Naive B cell (primary cell): ENCODE measurements at places on chromosomes 2 and 18. TPM values are rescaled to one million over a fixed set of nuclear protein-coding genes. Genes with fewer than 3 reads are reported as not detected.

GRCh38 chr2:235793163-235793752 lies 299.4 kb downstream of the AGAP1 start:
- no peak overlapping the region for H3K4me3 ChIP-seq
- H3K27me3 ChIP-seq, result peaks cover 33% of the 10 kb centered on the region
- no peak overlapping the region for H3K27ac ChIP-seq
- DNase-seq, result no peak
- H3K36me3 ChIP-seq, result no peaks in the 10 kb centered on the region
- no peaks in the 10 kb centered on the region for H3K4me1 ChIP-seq

DNA sequence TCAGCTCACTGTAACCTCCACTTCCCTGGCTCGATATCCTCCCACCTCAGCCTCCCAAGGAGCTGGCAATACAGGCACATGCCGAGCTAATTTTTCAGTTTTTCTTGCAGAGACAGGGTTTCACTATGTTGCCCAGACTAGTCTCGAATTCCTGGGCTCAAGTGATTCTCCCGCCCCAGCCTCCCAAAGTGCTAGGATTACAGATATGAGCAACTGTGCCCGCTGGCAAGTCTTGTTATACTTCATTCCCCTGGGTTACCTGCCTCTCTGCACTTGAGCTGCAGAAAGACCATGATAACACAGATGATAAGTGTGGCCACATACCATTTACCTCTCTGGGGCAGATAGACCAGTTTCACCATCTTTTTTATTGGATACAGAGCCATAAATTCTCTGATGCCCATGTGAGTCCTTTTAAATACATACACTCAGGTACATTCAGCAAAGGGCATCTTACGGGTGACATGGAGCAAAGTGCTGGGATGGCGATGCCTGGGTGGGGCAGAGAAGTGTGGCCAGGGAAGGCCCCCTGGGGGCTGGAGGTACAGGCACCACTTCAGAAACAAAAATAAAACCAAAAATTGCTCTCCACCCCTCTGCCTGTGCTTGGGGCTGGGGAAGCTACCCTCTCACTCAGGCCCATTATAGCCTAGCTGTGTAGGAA lies 20.4 kb downstream of the CCT7 start:
- peaks cover 3% of the 10 kb centered on the region for H3K4me1 ChIP-seq
- no peak overlapping the region for H3K27ac ChIP-seq
- peaks cover 21% of the 10 kb centered on the region for H3K36me3 ChIP-seq
- DNase-seq, result no peak

DNA sequence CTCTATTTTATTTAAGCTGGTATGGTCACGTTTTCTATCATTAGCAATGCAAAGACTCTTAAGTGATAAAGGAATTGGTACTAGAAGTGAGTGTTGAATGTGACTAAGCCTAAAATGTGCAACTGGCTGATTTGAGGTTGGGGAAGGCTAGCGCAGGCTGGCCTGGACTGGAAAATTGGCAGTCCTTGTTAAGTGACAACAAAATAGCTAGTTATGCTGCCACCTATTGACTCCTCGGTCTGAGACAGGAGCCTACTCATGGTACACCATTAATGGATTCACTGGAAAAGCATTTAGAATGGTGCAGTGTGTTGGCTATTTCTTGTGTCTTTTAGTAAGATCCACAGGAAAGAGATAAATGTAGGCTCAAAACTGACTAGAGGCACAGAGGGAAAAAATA lies 5.7 kb upstream of the WIPF1 start:
- H3K36me3 ChIP-seq, result no peaks in the 10 kb centered on the region
- no peaks in the 10 kb centered on the region for H3K27me3 ChIP-seq
- peak overlapping the region; percentile 78 for H3K27ac ChIP-seq
- H3K4me3 ChIP-seq, result no peak overlapping the region
- peaks cover 87% of the 10 kb centered on the region for H3K4me1 ChIP-seq

- no peak for DNase-seq
- no peak overlapping the region for H3K4me3 ChIP-seq
- no peak overlapping the region for H3K27ac ChIP-seq
- H3K4me1 ChIP-seq, result no peaks in the 10 kb centered on the region
Observed at GRCh38 chr2:15793078-15793913, 147.1 kb upstream of the MYCN start.

DNA sequence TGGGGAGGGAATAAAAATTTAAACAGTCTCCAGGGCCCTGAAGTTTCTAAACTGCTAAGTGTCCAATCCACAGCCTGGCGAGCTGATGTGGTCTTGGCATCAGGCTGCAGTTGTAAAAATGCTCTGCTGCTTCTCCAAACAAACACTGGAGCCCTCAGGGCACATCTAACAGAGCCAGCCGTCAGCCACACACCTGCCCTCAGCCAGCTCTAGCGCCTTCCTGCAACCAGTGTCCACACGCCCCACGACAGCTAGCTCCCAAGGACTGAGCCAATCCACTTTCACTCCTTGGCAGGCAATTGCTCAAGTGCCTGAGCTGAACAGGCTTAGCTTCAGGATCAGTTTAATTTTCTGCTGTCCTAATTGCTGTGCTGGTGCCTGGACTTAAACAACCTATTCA lies 446.4 kb upstream of the RAB12 start:
- DNase-seq, result no peak
- H3K4me3 ChIP-seq, result no peak overlapping the region
- no peaks in the 10 kb centered on the region for H3K4me1 ChIP-seq
- H3K27me3 ChIP-seq, result no peaks in the 10 kb centered on the region
- no peaks in the 10 kb centered on the region for H3K36me3 ChIP-seq
- no peak overlapping the region for H3K27ac ChIP-seq

DNA sequence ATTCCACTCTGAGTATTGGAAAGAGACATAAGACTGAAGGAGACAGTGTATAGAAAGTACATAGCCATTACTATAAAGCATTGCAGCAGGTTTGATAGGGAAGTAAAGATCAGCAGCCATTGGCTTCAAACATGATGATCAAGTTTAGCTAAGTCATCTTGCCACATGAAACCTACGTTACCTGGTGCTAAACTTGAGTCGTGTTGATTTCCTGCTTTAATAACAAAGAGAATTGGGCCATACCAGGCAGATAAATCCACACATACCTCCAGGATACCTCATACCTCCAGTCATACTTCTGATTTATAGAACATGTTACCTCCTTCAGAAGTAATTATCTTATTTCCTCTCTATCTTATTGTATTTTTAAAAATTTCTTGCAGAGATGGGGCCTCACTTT lies 10.3 kb upstream of the KYNU start:
- peak overlapping the region; percentile 87 for H3K27ac ChIP-seq
- H3K27me3 ChIP-seq, result no peaks in the 10 kb centered on the region
- peaks cover 30% of the 10 kb centered on the region for H3K4me1 ChIP-seq

DNA sequence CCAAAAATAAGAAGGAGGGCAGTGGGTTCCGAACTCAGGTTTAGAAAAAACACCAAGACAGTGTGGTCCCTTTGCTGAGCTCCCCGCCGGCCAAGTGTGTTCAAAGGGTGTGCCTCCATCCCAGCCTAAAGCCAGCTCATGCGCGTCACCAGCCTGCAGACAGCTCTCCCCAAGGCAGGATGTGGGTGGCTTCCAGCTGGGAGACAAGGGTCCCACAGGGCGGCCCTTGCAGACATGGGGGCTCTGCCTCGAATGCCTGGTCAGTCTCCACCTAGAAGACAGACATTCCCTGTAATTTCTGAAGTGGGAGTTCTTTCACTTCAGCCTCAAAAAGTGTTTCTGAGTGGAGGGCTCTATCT lies 135.8 kb upstream of the GPC1 start:
- no peaks in the 10 kb centered on the region for H3K36me3 ChIP-seq
- peaks cover 15% of the 10 kb centered on the region for H3K27me3 ChIP-seq
- no peak overlapping the region for H3K4me3 ChIP-seq
- DNase-seq, result no peak
- no peaks in the 10 kb centered on the region for H3K4me1 ChIP-seq
- no peak overlapping the region for H3K27ac ChIP-seq

The TMEM150A gene
- 11.8 TPM for polyA plus RNA-seq

The RAB6C gene
- polyA plus RNA-seq, result not detected

The ERICH2 gene
- not detected for polyA plus RNA-seq

The GNLY gene
- 9.2 TPM for polyA plus RNA-seq

GRCh38 chr18:69895066-69896047 lies 52.3 kb downstream of the CD226 start:
- no peak overlapping the region for H3K27ac ChIP-seq
- H3K4me1 ChIP-seq, result peaks cover 8% of the 10 kb centered on the region
- no peak for DNase-seq
- H3K27me3 ChIP-seq, result no peaks in the 10 kb centered on the region

DNA sequence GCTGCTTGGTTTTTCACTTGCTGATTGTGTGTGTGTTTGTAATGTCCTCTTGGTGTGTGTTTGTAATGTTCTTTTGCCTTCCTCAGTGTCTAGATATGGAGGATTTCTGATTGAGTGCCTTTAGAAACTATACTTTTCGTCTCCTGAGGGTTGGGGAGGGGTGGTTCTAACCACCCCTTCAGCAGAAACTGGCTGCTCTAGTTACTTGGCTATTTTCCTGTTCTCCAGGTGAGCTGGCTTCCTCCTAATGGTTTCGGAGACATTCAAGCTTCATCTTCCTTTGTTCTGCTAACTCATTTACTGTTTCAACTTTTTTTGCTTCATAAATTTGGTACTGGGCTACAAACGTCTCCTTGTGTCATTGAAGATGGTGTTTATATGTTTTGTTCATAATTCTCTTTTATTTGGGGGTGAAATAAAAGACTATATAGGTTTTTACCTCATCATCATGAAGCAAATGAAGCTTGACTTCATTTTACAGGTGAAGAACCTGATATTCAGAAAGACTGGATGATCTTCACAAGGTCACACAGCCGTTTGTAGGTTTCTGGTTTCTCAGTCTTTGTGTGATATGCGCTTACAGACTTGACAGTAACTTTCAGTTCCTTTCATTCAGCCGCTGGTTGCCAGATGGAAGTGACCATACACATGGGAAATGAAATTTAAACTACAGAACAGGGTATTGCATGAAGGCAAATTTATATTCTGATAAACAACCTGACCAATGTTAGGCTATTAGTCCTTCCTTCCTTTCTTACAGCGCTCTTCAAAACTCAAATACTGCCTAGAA lies 238.5 kb downstream of the GALR1 start:
- H3K4me3 ChIP-seq, result no peak overlapping the region
- no peak for DNase-seq
- peaks cover 30% of the 10 kb centered on the region for H3K27me3 ChIP-seq
- no peaks in the 10 kb centered on the region for H3K4me1 ChIP-seq

The PTPRN gene
- 0.51 TPM for polyA plus RNA-seq
